ENCODE measurements at places on chromosomes 5 and 9. TPM values are rescaled to one million over a fixed set of nuclear protein-coding genes. Genes with fewer than 3 reads are reported as not detected.
A peak's percentile ranks its signal among the peaks of the same experiment; 100 is the strongest.

DNA sequence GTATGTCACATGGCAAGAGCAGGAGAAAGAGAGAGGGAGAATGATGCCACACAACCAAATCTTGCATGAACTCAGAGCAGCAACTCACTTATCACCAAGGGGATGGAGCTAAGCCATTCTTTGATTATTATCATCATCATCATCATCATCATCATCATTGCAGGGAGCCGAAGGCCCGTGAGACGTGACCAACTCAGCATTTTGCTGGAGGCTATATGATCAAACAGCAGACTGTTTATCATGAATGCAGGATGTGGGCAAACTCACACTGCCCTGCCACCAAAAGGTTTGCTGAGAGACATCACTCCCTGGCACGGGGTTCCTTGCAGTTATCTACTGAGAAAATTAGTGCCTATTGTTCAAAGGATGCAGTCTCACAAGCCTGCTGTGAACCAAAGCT, 8.6 kb upstream of the ZNF169 start:
- DNase-seq, result no peak
- H3K27me3 ChIP-seq, result no peaks in the 10 kb centered on the region
- no peak overlapping the region for H3K27ac ChIP-seq
- no peaks in the 10 kb centered on the region for H3K4me1 ChIP-seq

DNA sequence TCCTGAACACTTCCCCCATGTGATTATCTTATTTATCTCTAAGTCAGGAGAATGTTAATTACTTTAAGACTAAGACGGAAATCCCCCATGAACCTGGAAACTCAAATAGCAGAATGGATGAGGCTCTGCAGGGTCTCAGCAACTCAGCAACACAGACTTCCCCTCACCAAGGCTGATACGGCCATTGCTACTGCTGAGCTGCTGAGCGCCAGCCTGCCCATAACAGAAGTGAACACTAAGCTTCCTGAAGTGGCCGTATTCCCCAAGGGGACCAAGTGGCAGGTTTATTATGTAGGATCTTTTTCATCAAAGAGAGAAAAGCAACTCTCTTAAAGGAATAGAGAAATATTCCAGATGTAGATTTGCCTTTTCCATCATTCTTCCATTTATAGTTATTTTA, 311.1 kb downstream of the RFX3 start:
- no peak overlapping the region for H3K4me3 ChIP-seq
- DNase-seq, result no peak
- no peak overlapping the region for H3K27ac ChIP-seq
- no peaks in the 10 kb centered on the region for H3K36me3 ChIP-seq

- H3K27me3 ChIP-seq, result no peaks in the 10 kb centered on the region
- no peak overlapping the region for H3K27ac ChIP-seq
These were observed 5.8 kb upstream of the RAB14 start for GRCh38 chr9:121207371-121207940.

DNA sequence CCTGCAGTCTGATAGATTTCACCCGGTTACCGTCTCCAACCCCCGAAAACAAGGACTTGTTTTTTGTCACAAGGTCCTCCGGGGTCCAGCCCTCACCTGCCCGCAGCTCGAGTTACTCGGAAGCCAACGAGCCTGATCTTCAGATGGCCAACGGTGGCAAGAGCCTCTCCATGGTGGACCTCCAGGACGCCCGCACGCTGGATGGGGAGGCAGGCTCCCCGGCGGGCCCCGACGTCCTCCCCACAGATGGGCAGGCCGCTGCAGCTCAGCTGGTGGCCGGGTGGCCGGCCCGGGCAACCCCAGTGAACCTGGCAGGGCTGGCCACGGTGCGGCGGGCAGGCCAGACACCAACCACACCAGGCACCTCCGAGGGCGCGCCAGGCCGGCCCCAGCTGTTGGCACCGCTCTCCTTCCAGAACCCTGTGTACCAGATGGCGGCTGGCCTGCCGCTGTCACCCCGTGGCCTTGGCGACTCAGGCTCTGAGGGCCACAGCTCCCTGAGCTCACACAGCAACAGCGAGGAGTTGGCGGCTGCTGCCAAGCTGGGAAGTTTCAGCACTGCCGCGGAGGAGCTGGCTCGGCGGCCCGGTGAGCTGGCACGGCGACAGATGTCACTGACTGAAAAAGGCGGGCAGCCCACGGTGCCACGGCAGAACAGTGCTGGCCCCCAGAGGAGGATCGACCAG, 121.3 kb downstream of the DAB2IP start:
- peaks cover 73% of the 10 kb centered on the region for H3K36me3 ChIP-seq
- no peak overlapping the region for H3K4me3 ChIP-seq
- peaks cover 17% of the 10 kb centered on the region for H3K4me1 ChIP-seq
- H3K27ac ChIP-seq, result peak overlapping the region; percentile 55

DNA sequence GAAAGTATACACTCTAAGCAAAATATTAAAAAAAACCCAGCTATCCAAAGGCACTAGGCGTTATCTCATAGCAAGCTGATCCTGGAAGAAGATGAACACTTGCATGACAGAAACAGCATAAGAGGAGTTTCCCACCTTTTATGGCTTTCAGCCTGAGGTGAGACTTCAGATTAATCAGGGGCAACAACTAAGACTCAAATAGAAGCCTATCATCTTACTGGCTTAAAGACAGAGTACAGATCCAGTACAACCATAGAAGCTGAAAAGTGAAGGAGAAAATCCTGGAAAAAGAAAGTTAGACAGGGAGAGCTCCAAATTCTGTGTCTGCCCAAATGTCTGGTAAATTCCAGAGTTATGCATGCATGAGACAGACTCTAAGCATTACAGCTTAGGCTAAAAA, 360.8 kb upstream of the KCNN2 start:
- no peak overlapping the region for H3K4me3 ChIP-seq
- H3K27ac ChIP-seq, result no peak overlapping the region

- H3K27ac ChIP-seq, result no peak overlapping the region
- H3K27me3 ChIP-seq, result no peaks in the 10 kb centered on the region
- no peak for DNase-seq
- H3K36me3 ChIP-seq, result no peaks in the 10 kb centered on the region
- H3K4me3 ChIP-seq, result no peak overlapping the region
These were observed 22.9 kb downstream of the C5orf15 start for GRCh38 chr5:133945568-133945967.

DNA sequence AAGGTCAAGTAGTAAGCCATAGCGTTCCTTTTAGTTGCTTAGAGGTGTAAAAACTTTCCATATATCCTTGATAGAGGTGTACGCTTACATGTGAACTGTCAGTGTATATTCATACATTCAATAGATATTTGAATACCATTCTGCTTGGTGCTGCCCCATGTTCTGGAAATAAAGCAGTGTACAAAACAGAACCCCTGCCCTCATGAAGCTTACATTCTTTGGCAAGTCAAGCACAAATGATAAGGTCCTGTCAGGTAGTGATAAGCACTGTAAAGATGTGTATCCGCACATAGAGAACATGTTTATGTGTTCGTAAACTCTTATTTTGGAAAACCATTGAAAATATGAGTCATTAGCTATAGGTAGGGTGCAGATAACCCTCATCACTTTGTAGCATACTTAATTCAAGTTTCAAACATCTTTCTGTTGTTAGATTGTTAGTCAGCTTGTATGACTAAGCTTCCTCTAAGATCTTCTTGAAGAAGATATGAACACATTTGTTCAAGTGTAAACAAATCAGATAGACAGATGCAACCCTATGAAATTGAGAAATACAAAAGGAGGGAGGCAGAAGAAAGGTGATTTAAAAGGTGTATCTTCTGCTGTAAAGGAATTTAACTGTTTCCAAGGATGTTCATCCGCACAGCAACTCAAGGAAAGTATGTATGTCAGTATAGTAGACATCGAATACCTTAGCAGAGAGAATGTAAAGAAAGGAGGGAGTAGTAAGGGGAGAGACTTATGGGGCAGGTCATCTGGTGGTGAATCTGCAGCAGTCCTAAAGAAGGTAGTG, 1.6 kb downstream of the GTF3C4 start:
- no peaks in the 10 kb centered on the region for H3K36me3 ChIP-seq
- H3K27me3 ChIP-seq, result no peaks in the 10 kb centered on the region
- DNase-seq, result no peak
- H3K27ac ChIP-seq, result no peak overlapping the region
- H3K4me3 ChIP-seq, result peak overlapping the region; percentile 98

- no peaks in the 10 kb centered on the region for H3K36me3 ChIP-seq
- DNase-seq, result no peak
- peaks cover 3% of the 10 kb centered on the region for H3K4me1 ChIP-seq
- no peaks in the 10 kb centered on the region for H3K27me3 ChIP-seq
- H3K27ac ChIP-seq, result no peak overlapping the region
- no peak overlapping the region for H3K4me3 ChIP-seq
These were observed 182.6 kb upstream of the ELL2 start for GRCh38 chr5:96144289-96144688.

GRCh38 chr9:107239474-107239873, 43.6 kb upstream of the RAD23B start:
- H3K27me3 ChIP-seq, result no peaks in the 10 kb centered on the region
- H3K4me3 ChIP-seq, result no peak overlapping the region
- H3K36me3 ChIP-seq, result no peaks in the 10 kb centered on the region
- DNase-seq, result no peak
- no peaks in the 10 kb centered on the region for H3K4me1 ChIP-seq

DNA sequence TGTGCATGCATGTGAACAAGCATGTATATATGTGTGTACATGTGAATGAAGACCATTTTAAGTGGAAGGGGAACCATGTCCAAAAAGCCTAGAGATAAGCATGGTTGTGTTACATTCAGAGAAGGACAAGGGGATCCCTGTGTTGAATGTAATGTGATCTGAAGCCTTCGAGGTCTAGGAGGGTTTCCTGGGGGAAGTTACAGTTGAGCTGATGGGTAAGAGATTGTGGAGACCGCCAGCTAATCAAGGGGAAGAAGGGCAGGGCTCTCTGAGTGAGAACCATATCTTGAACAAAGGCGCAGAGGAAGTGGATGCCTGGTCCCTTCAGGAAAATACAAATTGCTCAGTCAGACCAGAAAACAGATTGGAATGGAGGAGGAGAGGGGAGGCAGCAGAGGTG, 45.5 kb upstream of the TNFSF15 start:
- H3K27ac ChIP-seq, result no peak overlapping the region
- peaks cover 9% of the 10 kb centered on the region for H3K4me1 ChIP-seq
- H3K36me3 ChIP-seq, result no peaks in the 10 kb centered on the region
- H3K27me3 ChIP-seq, result no peaks in the 10 kb centered on the region

DNA sequence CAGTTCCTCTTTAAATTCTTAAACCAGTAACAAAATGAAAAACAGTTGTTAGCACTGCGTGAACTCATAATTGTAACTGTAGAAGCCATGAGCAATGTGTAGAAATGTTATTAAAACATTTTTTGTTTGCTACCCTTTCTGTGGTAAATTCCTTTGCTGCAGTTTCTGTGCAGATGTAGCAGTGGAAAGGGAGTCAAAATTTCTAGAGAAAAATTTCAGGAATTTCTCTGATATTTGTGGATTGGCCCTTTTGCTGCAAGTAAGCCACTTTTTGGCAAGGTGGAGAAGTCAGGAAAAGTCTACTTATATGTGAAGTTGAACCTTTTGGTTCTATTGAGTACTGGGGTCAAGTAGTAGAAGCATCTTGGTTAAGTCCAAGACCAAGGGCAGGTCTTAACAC, 10.1 kb downstream of the FBXL7 start:
- H3K27me3 ChIP-seq, result no peaks in the 10 kb centered on the region
- peak; percentile 2 for DNase-seq
- no peak overlapping the region for H3K4me3 ChIP-seq
- no peak overlapping the region for H3K27ac ChIP-seq
- H3K36me3 ChIP-seq, result no peaks in the 10 kb centered on the region

DNA sequence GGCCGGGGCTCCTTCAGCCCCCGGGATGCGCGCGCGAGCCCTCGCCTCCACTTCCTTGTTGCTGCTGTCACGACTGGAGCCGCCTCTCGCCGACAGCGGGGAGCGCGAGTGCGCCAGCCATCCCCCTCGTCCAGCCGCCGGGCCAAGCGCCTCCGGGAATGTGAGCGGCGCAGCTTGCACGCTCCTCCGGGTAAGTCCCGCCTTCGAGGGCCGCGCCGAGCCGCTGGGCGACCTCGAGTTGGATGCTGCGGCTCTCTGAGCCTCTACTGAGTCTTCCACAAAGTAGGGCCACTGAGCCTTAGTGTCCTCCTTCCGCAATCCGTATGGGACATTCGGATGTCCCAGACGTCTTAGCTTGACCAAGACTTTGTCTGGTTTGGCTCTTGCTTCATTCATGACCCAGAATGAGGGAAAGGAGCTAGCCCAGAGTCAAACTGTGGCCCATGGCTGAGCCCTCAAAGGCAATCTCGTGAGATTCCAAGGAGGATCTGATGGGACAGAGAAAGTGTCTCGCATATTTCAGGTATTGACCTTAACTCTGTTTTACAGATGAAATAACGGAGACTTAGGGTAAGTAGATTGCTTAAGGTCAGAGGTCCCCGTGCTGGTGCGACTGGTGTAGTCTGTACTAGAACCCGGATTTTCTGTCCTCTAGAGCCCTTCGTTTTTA, 586 bp downstream of the HMGXB3 start:
- H3K27me3 ChIP-seq, result no peaks in the 10 kb centered on the region
- H3K36me3 ChIP-seq, result no peaks in the 10 kb centered on the region
- peak overlapping the region; percentile 93 for H3K4me3 ChIP-seq
- DNase-seq, result no peak
- H3K27ac ChIP-seq, result peak overlapping the region; percentile 97

- peaks cover 38% of the 10 kb centered on the region for H3K4me1 ChIP-seq
- no peaks in the 10 kb centered on the region for H3K36me3 ChIP-seq
- no peak for DNase-seq
- H3K4me3 ChIP-seq, result no peak overlapping the region
- no peak overlapping the region for H3K27ac ChIP-seq
These were observed 6.2 kb downstream of the FER start for GRCh38 chr5:108753877-108754276.

- no peaks in the 10 kb centered on the region for H3K36me3 ChIP-seq
- no peaks in the 10 kb centered on the region for H3K4me1 ChIP-seq
- no peak overlapping the region for H3K27ac ChIP-seq
- H3K4me3 ChIP-seq, result no peak overlapping the region
These were observed 106.0 kb upstream of the PTPN3 start for GRCh38 chr9:109604131-109604530.

GRCh38 chr5:95285409-95285755, 488 bp upstream of the MCTP1 start:
- no peak for DNase-seq
- H3K36me3 ChIP-seq, result no peaks in the 10 kb centered on the region
- no peak overlapping the region for H3K27ac ChIP-seq

GRCh38 chr9:125049212-125050049, 93.9 kb downstream of the SCAI start:
- H3K4me1 ChIP-seq, result no peaks in the 10 kb centered on the region
- H3K4me3 ChIP-seq, result no peak overlapping the region
- no peak for DNase-seq

- H3K36me3 ChIP-seq, result no peaks in the 10 kb centered on the region
- no peak overlapping the region for H3K27ac ChIP-seq
- no peak for DNase-seq
- no peaks in the 10 kb centered on the region for H3K4me1 ChIP-seq
These were observed 94.2 kb upstream of the MTAP start for GRCh38 chr9:21708260-21708711.

GRCh38 chr5:59002162-59002825, 419.4 kb downstream of the RAB3C start:
- no peak for DNase-seq
- no peak overlapping the region for H3K27ac ChIP-seq
- peaks cover 24% of the 10 kb centered on the region for H3K4me1 ChIP-seq
- H3K36me3 ChIP-seq, result no peaks in the 10 kb centered on the region

ABL1 gene
- total RNA-seq, result 139 TPM

PTGES gene
- total RNA-seq, result 1.7 TPM

CDKN2A gene
- total RNA-seq, result 3.7 TPM

AK8 gene
- total RNA-seq, result 1.4 TPM

EGR1 gene
- 12.1 TPM for total RNA-seq

TXNDC8 gene
- not detected for total RNA-seq

HABP4 gene
- total RNA-seq, result 97.2 TPM

PCDHGA2 gene
- total RNA-seq, result 5.4 TPM

C5orf63 gene
- total RNA-seq, result 1.2 TPM

TAF11L10 gene
- total RNA-seq, result not detected

PSMB7 gene
- 108 TPM for total RNA-seq

Data from esophagus muscularis mucosa (tissue), 4 donors.